ENCODE measurements at places on chromosomes 12 and 14.

GRCh38 chr14:89373185-89373584 is 43.8 kb downstream of the FOXN3 start:
- DNase-seq: no peak

DNA sequence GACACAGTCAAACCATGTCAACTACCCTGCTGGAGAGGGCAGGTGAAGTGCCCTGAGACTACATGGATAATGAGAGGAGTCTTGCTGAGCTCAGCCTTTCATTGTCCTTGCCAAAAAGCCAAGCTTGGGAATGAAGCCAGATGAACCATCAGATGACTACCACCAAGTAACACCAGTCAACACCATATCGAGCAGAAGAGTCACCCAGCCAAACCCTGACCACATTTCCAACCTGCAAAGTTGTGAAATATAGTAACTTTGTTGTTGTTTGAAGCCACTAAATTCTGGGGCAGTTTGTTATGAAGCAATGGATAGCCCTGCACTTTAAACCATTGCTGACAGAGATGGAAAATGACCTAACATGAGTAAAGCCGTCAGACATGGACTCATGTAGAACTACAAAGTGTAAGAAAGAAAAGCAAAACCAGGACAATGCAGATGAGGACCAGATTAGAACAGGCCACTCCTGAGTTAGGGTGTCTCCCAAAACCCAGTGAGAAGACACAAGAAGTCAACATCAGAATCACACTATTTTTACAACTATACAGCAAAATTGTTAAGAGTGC is 12.5 kb upstream of the CRADD start:
- DNase-seq: no peak

GRCh38 chr12:6264402-6265037 is 46.0 kb upstream of the PLEKHG6 start:
- DNase-seq: no peak

DNA sequence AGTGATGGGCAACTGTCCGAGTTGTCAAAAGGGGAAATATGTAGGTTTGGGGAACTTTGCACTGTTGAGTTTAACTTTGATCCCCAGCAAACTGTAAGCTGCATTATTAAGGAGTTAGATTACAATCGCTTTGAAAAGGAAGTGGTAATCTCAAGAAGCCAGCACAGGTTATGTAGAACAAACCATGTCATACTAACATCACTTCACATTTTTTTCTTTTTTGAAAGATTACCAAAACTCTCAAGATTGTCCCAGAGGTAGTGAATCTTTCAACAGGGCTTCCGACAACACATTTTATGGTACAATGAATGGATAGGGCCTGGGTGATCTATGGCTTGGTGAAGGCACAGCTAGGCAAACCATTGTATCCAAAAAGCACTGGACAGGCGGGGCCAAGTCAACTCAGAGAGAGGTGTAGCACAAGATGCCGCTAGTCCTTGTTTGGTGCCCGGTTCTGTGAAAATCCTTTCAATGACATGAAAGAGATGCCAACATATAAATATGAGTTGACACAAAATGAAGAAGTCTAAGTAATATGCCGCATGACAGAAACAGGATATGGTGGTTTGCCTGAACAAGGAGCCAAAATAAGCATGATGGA is 24.3 kb upstream of the PARP11 start:
- DNase-seq: no peak

DNA sequence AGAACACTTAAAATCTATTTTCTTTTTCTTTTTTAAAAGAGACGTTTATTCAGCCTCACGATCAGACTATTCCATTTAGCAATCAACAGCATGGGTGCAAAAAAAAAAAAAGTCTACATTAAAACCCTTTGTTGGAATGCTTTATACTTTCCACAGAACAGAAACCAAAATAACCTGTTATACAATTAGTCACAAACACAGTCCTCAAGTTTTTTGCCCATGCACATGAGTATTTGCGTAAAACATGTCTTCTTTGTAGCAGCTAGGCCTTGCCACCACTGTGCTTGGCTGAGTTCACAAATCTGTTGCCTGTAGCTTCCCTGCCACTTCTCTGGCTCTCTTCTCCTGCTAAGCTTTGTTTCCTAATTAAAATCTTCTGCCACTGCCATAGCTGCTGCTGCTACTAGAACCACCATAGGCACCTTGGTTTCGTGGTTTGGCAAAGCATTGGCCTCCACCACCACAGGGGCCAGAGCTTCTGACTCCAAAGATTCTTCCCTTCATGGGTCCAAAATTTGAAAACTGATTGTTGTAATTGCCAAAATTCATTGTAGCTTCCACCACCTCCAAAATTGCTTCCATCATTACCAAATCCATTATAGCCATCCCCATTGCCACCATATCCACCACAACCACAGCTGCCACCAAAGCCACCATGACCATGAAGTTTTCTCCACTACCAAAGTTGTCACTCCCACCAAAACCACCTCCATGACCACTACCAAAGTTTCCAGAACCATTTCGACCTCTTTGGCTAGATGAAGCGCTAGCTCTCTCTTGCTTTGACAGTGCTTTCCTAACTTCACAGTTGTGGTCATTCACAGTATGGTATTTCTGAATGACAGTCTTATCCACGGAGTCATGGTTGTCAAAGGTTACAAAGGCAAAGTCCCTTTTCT is 38.1 kb downstream of the KLRG1 start:
- DNase-seq: no peak

DNA sequence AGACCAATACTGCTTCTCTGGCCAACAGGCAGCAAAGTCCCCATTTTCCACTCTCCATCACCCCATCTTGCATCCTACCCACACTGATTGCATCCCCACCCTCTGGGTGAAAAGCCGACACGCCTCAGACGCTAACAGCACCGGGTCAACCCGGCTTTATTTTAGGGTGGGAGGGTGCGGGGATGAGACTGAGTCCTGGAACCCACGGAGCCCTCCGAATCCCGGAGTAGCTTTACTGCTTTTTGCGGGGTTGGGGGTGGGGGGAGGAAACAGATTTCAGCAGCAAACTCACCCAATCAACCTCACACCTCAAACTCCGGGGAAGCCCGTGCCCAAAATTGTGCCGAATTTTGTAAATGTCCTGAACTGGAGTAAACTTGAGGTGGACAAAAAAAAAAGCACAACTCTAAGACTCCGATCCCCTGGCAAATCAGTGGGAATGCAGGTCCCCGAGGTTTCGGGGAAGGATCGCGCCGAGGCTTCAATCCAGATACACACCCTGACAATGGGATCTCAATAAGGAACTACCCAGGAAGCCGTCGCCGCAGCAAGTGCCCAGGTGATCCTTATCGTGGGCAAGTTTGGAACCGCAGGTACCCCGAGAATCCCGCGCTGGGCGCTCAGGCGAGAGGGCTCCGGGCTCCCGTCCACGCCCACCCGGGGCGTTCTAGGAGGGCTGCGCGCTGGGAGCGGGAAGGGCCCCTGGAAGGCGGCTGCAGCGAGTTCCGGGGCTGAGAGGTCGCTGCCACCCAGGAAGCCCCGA is 1.1 kb downstream of the GCH1 start:
- DNase-seq: peak; percentile 68

DNA sequence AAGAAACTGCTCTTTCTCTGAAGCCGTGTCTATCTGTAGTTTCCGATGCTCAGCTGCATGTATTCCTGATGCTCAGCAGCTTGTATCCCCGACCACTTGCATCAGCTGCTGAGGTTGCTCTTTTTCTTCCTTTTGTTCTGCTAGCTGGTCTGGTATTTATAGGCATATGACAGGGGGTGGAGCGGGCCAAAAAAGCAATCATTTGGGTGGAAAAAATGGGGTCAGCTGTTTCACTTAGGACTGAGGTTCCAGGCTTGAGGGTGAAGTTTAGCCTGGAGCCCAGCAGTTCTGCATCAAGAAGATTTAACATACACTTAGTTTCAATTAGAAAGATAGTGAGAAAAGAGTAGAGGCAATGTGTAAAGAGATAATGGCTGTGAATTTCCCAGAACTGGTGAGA is 23.6 kb upstream of the AMN1 start:
- DNase-seq: no peak

DNA sequence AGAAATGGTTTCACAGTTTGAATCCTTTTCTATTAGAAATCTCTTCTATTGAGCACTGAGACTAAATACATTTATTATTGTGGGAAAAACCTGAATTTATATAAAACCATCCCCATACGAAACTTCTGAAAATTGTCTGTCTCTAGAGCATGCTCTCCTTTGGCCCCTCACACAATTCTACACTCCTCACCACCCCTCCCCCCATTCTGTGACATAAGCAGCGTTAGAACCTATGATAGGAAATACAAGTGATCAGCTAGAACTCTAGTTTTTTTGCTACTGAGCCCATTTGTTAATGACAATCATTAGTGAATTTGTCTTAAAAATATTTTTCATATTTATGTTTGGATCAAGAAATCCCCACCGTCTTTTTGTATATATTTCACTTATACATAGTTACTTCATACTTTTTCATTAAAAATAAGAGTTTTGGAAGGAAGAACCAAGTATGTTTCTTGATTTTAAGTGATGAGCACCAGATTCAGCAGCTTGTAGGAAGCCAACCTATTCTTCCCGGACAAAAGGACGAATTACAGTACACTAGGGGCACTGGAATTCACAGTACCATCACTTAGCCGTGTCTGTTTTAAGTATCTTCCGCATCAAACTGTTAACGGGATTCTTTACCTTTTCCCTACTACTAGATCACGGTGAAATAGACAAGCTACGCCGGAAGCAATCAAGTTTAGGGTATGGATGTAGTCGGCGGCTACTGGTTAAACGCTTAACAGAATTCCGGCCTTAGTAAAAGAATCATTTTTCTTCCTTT is 724 bp downstream of the GTSF1 start:
- DNase-seq: no peak

DNA sequence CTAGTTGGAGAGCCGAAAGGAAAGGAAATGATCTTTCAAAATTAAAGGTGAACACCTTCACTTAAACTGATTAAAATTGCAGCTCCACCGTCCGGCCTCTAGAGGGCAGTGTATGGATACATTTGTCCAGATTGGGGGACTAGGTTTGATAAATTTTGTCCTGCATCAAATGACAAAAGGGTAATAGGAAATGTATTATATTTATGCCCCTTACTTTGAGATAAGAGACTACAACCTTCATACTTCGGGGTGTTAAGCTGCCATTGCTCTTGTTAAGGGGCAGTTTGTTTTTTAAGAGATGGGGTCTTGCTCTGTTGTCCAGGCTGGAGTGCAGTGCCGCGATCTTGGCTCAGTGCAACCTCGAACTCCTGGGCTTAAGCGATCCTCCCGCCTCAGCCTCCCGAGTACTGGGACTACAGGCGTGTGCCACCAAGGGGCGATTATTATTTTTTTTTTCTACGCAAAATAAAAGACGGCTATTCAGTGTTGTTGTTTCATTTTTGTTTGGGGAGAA is 818 bp upstream of the SUOX start:
- DNase-seq: no peak

- no peak for DNase-seq
These were observed 10.9 kb upstream of the TAC3 start for GRCh38 chr12:57027011-57027804.

DNA sequence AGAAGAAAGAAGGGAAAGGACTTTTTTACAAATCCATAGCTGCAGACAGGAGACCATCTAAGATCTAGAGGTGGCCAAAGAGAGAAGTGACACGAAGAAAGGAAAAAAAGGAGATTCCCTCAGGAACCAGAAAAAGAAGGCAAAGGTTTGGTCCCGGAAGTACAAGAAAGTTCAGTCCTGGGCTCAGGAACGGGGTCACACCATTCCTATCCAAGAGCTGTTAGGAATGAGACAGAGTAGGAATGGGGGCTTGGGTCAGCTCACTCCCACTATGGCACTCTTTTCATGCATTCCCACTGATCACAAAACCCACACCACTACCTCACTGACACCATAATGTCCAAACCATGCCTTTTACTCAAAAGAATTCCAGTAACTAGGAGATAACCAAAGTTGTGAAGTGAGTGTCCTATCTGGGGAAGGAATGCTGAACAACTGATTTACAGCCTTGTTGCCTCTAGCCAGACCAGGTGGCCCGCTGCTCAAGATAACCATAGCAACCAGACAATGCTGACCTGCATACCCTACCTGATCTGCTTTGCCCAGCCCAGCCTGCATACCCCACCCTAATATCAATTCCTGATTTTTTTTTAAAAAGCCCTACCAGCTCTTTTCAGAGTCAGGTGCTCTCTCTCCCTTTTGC is 8.4 kb downstream of the PPP2R3C start:
- no peak for DNase-seq

DNA sequence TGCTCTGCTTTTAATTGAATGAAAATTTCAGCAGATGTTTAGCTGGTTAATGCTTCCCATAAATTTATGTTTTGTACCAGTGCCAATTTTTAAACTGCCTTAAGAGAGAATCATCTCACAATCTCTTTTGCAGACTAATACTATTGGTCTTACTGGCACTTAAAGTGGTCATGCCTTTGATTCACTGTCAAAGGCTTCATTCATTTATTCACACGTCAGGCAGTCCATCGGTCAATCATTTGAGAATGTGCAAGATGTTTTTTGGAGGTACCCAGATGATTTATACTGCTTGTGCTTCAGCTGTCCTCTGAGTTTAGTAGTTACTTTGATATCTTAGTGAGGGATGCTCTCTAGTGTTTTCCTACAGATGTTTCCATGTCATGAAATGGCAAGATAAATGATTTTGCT is 83.4 kb downstream of the NAV3 start:
- DNase-seq: no peak

DNA sequence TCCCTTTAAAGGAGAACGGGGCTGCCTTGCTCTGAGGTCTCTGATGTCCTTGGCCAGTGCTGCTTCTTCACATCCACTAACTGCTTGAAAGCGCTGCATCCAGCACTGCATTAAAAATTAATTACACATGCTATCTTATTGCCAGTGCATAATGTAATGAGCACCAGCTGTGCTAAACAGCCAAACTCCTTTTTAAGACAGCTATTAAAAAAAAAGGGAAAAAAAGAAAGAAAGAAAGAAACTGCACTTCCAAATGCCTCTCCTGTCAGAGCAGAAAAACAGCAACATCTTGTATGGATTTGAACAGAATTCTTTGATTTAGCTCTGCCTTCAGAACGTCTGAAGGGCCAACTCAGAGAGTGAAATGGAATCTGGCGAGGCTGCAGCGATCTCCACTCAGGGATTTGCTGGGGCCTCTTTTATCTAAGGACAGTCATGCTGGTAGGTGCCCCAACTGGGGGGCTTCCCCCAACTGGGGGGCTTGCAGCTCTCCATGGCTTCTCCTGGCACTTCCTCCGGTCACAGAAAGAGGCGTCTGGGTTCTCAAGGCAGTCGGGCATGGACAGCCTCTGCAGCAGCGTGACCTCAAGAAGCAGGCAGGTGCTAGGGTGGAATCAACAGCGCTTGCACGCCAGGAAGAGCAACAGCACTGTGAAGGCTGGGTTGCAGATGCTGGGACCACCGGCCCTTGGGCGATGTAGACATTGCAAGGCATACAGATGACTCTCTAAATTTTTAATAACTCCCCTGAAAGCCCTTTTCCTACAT is 46.4 kb downstream of the BCL11B start:
- DNase-seq: no peak

DNA sequence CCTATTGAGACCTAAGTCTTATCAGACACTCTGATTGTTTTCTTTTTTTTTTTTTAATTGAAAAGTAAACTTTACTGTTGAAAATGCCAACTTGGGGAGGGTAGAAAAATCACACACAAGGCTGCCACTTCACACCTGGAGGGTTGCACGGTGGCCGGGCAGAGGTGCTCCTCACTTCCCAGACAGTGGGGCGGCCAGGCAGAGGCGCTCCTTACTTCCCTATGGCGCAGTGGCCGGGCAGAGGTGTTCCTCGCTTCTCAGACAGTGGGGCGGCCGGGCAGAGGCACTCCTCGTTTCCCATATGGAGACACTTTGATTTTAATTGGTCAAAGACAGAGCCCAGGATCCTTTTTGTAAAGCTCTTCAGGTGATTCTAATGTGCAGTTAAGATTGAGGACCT is 399.3 kb downstream of the TMTC2 start:
- DNase-seq: no peak

Data from left forelimb (tissue), 1 donor.